GM23338 (cell line): ENCODE measurements at places on chromosomes 2 and 18.

DNA sequence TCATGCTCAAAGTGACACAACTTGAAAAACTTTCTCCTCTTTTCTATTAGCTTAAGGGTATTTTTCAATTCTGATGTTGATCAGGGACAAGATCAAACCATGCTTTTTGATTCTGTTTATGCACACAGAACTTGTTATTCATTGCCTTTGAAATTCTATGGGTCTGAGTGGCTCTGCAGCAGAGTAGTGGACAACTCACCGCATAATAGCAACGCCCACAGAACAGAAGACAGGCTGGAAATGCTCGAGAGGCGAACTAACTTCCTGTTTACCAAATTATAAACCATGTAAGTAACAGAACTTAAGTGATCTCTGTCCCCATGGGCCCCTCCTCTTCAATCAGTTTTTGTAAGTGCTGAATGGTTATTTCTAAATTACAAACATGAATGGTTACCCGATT lies 131.2 kb downstream of the CBLN2 start:
- no peak overlapping the region for H3K27ac ChIP-seq
- no peak for DNase-seq
- no peaks in the 10 kb centered on the region for H3K4me1 ChIP-seq
- no peaks in the 10 kb centered on the region; the same call in none of the 2 replicates for H3K36me3 ChIP-seq

DNA sequence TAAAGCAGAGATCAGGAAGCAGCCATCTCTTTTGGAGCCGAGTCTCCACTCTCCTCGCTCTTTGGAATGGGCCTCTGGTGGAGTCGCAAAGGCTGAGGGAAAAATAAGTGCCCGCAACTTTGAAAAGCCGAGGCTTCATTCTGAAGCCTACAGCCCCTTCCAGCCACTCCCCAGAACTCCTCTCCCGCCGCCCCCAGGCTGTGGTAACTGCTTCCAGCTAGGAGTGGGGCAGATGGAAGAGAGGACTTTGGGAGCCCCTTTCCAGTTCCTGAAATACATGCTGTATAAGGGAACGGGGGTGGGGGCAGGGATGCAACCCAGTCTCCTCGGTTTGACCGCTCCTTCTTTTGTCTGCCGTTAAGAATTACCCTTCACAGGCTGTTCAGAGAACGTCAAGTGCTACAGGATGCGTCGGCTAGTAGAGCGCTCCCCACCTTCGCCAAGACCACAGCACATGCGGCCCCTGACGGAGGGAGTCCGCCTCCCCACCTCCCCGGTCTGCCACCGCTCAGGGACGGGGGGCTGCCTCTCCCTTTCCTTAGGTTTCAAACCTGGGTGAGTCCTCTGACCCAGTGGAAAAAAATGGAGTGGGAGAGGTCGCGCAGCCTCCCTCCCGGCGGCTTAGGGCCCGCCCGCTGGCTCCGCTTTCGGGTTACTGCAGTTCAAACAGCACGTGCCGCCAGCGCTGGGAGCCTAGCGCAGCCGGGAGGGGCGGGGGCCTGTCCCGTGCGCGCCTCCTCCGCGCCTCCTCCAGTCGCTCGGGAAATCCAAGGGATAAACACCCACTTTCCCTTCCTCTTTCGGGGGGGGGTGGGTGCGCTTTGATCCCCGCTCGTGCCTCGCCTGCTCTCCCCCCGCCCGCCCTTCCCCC lies 4.9 kb downstream of the CYP26B1 start:
- H3K4me3 ChIP-seq: peak overlapping the region; percentile 77
- H3K27ac ChIP-seq: no peak overlapping the region
- H3K4me1 ChIP-seq: peaks cover 30% of the 10 kb centered on the region
- no peaks in the 10 kb centered on the region for H3K36me3 ChIP-seq
- DNase-seq: peak; percentile 73

DNA sequence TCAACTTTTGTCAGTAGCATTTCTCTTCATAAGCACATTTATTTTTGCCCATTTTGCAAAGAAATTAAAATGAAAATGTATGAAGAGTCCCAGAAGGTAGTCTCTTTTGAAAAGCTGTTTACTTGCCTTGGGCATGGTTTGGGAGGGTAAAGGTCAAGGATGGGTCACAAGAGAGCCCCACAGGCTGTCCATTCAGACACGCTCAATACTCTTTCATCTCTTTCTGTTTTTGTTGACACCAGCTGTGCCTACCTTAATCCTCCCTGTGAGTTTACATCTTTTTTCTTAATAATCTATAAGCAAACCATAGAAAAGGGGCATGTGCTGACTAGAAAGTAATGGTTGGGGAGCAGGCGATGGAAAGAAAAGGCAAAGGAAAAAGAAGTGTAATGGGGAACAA lies 49.6 kb upstream of the KLF7 start:
- DNase-seq: no peak
- no peaks in the 10 kb centered on the region for H3K36me3 ChIP-seq
- H3K4me3 ChIP-seq: no peak overlapping the region
- H3K27ac ChIP-seq: no peak overlapping the region

DNA sequence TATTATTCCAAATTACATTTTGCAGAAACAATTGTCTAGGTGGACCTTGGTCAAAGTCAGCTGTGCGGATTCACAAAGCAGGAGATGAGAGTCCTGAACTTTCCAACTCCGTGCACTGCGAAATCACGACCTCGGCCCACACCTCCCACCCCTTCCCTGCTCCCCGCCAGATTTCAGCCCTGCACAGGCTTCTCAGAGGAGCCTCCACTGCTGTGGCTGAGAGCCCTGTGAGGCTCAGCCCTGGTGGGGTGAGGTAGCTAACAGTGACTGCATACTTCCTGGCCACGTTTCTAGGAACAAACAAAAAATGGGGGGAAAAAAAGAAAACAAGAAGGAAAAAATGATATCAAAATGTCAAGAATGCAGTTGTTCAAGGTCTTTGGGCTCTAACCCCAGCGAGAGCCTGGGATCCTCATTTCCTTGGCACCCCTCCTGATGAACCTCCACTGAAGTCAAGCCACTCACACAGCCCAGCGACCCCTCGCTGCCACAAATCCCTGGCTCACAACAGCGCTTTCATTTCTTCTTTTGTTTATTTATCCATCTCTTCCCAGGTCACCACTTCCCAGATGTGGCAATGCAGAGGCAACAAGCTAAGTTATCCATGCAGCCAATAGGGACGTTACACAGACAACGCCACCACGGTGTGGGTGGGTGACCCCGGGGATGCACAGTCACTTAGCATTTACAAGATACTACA lies 729.7 kb upstream of the ID2 start:
- H3K27me3 ChIP-seq: no peaks in the 10 kb centered on the region
- H3K27ac ChIP-seq: no peak overlapping the region
- H3K4me1 ChIP-seq: no peaks in the 10 kb centered on the region; the same call in 1 of the 2 replicates
- H3K4me3 ChIP-seq: no peak overlapping the region

GRCh38 chr2:26970928-26971627 lies 641 bp downstream of the MAPRE3 start:
- peak; percentile 71 for DNase-seq
- H3K36me3 ChIP-seq: no peaks in the 10 kb centered on the region
- H3K4me1 ChIP-seq: peaks cover 16% of the 10 kb centered on the region; the same call in 1 of the 2 replicates
- H3K4me3 ChIP-seq: peak overlapping the region; percentile 97
- H3K27ac ChIP-seq: no peak overlapping the region
